Skeletal muscle tissue (tissue), 5 donors: ENCODE measurements at places on chromosomes 5 and 9. TPM values are rescaled to one million over a fixed set of nuclear protein-coding genes. Genes with fewer than 3 reads are reported as not detected.

ASTN2 gene
- total RNA-seq, result 7.3 TPM

C5orf58 gene
- not detected for total RNA-seq

CCDC183 gene
- total RNA-seq, result 1.0 TPM

ARHGEF37 gene
- 2.1 TPM for total RNA-seq

ADGRD2 gene
- not detected for total RNA-seq

PFN3 gene
- total RNA-seq, result not detected

ORM2 gene
- not detected for total RNA-seq

TAF1L gene
- not detected for total RNA-seq

SAXO1 gene
- not detected for total RNA-seq

SLC4A9 gene
- total RNA-seq, result not detected

SLC6A3 gene
- not detected for total RNA-seq

AKNA gene
- 6.3 TPM for total RNA-seq

IFNB1 gene
- total RNA-seq, result not detected

STK32A gene
- total RNA-seq, result 1.0 TPM

RPS14 gene
- 6,829 TPM for total RNA-seq

NDST1 gene
- total RNA-seq, result 19.3 TPM
